Brain microvascular endothelial cell (primary cell): ENCODE measurements at places on chromosomes 3 and 15.

GRCh38 chr15:35054380-35054779 is 30.7 kb downstream of the NANOGP8 start:
- no peak for DNase-seq

DNA sequence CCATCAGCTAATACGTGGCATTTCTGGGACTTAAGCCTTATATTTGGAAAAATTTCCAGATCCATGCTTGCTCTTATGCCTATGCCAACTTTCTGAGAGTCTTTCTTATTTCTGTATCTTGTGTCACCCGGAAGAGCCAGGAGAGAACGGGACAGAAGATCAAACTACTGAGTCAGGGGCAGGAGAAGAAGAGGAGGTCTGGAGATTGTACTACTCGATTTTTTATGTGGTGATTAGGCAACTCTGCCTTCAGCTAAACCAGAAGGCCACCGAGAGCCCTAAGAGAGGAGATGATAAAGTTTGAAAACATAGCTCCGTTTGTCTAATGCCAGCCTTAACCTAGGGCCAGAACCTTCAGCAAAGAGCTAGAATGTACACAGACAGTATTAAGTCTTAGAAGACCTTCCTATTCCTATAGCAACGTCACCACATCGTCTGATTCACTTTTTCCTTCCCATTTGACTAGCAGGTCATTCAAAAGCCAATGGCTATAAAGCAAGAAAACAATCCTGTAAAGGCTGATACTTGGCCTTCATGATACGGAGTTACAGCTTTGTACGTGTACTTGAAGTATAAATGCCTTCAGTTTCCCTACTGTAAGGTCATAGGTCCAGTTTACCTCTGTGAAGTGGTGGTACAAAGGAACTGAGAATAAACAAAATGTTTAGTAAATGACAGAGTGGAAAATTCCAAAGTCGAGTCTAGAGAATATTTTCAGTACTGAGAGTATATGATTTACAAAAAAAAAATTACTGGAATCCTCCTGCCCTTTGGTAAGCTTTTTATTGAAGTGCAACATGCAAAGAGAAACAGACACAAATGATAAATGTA is 96.1 kb upstream of the ICE2 start:
- DNase-seq = no peak

DNA sequence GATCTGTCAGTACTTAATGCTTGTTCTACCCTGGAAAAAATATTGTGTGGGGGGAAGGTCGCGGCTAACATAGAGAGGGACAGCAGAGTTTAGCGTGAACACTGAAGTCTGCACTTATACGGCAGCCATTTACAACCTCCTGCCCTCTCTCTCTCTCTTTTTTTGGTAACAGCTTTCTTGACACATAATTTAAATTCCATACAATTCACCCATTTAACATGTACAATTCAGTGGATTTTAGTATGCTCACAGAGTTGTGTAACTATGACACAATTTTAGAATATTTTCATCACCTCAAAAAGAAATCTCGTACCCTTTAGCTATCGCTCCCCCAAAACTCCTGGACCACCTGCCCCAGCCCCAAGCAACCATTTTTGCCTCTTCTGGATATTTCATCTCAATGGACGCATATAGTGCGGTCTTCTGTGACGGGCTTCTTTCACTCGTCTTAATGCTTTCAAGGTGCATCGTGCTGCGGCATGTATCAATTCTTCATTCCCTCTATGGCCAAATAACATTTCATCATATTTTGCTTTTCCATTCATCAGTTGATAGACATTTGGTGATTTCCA is 141.8 kb downstream of the XXYLT1 start:
- DNase-seq = no peak

DNA sequence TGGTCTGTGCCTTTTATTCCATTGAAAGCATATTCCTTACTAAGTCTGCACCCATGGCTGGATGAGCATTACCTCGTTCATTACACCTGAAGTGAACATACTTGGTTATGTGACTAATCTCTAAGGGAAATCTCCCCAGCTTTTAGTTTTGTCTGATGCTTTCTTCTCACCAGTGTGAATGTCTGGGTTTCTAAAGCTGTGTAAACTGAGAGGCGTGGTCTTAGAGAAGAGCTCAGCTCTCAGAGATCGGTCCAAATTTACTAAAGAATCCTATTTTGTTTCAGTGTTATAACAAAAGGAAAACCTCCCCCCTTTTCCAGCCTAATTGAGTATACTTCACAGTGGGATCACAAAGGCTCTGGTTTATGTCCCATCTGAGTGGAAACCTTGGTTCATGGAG is 352.3 kb downstream of the PTPRG start:
- DNase-seq = no peak

DNA sequence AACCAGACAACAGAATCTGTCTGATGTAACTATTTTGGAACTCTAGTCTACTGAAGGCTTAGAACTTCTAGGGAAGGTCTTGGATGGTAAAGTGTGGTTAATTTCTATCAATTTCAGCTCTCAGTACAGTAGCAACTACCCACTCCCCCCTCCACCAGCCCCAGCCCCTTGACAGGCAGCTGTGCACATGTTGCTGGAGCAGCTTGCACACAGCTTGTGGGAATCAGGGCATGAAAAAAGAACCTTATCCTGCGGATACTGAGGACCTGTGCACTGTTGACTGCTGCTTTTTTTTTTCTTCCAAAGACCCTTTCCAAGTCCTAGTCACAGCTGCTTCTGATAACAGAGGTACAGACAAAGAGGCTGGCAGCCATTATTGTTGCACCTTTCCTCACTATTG is 81.5 kb upstream of the UBP1 start:
- DNase-seq = no peak

- no peak for DNase-seq
Measured at GRCh38 chr3:31262201-31262600, 270.5 kb upstream of the STT3B start.

DNA sequence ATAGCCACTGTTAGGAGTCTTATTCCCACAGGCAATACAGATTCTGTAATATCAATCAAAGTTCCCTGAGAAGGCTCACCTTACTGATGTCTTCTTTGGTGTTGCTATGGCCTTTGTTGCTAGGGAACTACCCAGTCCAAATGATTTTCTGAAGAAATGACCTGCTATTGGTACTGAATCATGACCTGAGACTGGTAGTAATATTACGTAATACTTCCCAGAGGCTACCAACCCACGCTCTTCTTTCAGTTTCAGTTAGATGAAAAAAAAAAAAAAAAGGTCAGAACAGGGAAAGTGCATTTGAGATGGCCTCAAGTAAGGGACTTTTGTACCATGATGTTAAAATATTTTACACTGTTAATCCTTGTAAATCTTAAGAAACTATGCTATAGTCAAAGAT is 1092.5 kb upstream of the EPHA6 start:
- no peak for DNase-seq

DNA sequence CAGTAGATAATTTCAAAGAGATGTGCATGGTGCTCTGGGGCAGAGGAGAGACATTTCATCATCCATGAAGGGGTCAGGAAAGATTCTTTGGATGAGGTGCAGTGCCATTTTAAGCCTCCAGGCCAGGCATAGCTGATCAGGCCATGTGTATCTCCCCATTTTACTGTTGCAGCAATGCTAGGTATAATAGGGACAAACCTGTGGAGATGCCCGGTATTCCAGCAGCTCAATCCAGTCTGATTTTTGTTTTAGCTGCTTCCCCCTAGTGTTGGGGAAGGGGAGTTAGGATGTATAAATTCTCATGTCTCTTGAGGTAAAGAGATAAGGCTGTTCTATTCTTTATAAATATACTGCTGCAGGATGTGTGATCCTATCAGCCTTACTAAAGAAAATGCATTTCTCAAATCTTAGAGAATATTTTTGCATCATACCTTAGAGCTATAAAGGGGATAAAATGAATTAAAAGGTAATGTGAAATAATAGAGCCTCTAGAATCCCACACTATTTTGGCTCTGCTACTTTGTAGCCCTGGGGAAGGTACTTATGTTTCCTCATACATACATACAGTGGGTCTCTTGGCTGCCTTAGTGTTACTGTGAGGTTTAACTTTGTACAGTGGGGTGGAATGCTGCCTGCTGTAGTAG is 5.2 kb downstream of the CDV3 start:
- no peak for DNase-seq

DNA sequence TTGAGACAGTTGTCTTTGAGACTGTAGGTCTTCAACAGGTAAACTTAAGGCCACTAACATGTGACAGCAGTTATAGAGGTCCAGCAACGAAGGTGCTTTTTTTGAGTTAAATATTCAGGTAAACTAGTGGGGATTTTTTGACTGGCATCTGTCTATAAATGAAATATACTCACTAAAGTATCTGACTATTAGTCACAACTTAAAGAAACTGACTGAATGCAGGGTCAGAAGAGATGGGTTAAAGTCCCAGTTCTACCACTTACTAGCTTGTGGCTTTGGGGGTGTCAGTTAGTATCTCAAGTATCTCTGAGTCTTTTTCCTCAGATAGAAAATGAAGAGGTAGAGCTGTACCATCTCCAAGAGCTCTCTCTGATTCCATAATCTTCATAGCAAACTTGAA is 18.0 kb downstream of the MIX23 start:
- no peak for DNase-seq

DNA sequence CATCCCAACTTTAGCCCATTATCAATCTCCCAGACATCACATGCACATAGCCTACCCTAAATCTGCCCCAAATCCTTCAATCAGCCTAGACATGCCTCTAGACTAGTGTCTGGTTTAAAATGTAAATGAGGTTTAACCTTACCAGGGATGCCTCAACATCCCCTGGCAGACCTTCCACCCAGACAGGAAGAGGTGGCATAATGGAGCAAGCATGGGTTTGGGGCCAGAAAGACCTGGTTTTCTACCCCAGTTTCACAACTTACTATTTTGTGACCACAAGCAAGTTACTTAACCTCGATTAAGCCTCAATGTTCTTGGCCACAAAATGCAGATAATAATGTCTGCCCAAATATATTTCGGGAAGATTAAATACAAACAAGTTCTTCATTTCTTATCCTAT is 28.3 kb upstream of the THBS1 start:
- no peak for DNase-seq

DNA sequence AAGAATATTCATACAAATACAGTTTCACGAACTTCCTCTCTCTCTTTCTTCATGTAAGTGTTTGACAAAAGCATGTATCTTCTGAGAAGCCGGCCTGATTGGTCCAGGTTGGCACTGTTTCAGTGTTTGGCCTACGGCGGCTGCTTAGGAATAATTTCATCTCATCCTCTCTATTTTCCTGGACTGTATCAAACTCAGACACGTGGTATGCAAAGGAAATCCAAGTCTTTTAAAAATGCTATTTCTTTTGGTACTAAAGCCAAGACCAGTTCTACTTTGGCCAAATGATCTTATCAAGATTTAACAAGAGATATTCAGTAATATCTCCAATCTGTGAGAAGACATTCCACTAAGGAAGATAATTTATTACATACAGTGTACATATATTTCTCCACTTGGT is 152.8 kb downstream of the TIGIT start:
- no peak for DNase-seq

- DNase-seq = peak; percentile 97
Measured at GRCh38 chr15:69462493-69463181, 10.0 kb downstream of the RPLP1 start.

- no peak for DNase-seq
Measured at GRCh38 chr3:136209921-136210320, 13.8 kb upstream of the MSL2 start.

GRCh38 chr15:29208836-29209235 is 60.8 kb downstream of the NSMCE3 start:
- no peak for DNase-seq

- no peak for DNase-seq
Measured at GRCh38 chr3:28294667-28295413, 53.4 kb downstream of the CMC1 start.

DNA sequence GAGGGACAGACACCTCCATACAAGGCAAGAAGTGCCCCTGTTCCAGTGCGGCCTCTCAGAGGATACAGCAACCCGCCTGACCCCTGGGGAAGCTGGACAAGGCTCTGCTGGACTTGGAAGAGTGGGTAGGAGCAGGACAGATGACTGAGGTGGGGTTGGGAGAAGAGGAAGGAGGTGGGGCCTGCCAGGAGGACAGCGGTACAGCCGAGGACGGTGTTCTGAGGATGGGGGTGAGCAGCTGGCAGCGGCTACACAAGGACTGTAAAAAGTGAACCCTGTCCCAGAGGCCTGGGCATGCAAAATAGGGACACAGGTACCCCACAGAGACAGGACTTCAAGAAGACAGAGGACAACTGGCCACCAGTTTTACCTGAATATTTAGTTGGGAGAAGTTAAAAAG is 23.5 kb upstream of the ELP6 start:
- DNase-seq = no peak

GRCh38 chr3:4776399-4776979 is 202.7 kb upstream of the BHLHE40 start:
- DNase-seq = no peak

DNA sequence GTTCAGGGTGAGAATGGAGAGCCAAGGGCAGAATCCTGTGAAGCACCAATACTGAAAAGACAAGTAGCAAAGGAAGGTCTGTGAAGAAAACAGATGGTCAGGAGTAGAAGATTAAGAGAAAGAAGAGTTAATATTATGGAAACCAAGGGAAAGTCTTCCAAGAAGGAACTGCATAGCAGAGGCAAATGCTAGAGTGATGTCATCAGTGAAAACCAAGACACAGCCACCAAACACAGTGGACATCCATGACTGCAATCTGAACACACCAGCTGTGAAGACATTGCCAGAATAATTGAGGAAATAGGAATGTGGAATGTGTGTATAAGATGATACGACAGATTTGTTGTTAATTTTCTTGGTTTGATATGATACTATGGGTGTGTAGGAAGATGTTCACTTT is 26.8 kb upstream of the ZBTB38 start:
- no peak for DNase-seq
